Myocyte (in vitro differentiated cells): ENCODE measurements at places on chromosomes 6 and 20. TPM values are rescaled to one million over a fixed set of nuclear protein-coding genes. Genes with fewer than 3 reads are reported as not detected.

The DPPA5 gene
- not detected in 2 replicates for total RNA-seq

The ENPP3 gene
- total RNA-seq, result 0.05 and 0.08 TPM in 2 replicates

The FAM209B gene
- total RNA-seq, result not detected in 2 replicates

The MOCS1 gene
- 12.8 and 14.6 TPM in 2 replicates for total RNA-seq

The DCDC2 gene
- total RNA-seq, result 0.08 and 0.21 TPM in 2 replicates

The HLA-DOB gene
- not detected in 2 replicates for total RNA-seq

The SLC17A2 gene
- 0.16 and 0.21 TPM in 2 replicates for total RNA-seq

The WFDC10B gene
- not detected in 2 replicates for total RNA-seq

The PLN gene
- total RNA-seq, result 0.10 and 1.4 TPM in 2 replicates

The RSPO3 gene
- total RNA-seq, result 0.53 and 0.62 TPM in 2 replicates

The C6orf132 gene
- 0.16 TPM in 2 replicates for total RNA-seq

The CST1 gene
- total RNA-seq, result not detected in 2 replicates

The RIPK1 gene
- 8.9 and 9.8 TPM in 2 replicates for total RNA-seq

The DYNLT1 gene
- 57.3 and 84.8 TPM in 2 replicates for total RNA-seq

DNA sequence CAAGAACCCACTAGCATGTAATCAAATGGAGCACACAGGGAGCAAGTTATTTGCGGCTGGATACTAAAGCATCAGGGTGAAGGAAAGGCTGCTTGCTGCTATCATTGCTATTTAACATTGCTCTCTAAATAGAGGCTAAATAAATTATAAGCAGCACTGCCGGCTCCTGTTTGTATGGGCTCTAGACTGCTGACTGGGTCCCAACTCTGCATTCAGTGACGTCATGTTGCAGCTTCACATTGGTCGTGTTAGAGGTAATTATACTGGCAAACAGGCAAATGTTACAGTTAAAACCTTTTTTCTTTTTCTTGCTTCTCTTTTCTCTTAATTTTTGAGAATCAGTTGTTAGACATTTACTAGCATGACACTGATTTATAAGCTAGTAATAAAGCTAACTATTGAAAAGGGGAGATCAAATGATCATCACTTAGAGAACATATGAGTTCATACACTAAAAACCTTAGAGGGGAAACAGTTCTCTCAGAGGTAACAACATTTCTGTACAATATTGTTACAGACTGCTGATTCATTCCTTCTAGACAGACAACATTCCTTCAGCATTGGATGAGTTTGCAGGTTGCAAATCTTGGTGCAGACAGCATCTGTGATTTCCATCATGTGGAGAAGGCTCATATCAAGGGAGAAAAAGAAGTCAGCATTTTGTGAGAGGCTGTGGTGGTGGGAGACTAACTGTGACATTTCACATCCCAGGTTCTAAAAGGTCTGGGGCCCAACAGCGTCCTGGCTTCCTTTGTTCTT, 15.9 kb downstream of the RFPL4B start:
- no peak for DNase-seq

GRCh38 chr6:12958052-12958706, 241.6 kb downstream of the PHACTR1 start:
- DNase-seq, result peak; percentile 28

- DNase-seq, result peak; percentile 47
Observed at GRCh38 chr6:41278699-41279405, 7.6 kb downstream of the TREM1 start.

DNA sequence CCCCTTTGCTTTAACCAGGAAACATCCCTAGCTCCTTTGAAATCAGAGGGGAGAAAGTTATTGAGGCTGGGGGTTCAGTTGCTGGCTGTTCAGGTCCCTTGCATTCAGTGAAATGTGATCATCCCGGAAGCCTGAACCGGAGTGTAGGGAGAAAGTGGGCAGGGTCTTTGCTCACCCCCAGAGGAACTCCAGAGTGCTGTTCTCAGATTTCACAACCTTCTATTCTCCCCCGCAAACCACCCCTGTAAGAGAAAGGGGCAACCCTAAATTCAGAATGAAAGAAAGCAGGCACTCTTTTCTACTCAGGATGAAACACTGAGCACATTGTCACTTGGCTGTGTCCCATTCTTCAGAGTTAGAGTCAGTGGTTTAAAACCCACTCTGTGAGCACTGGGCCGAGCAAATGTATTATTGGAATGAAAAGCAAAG, 139.8 kb downstream of the KHDC1L start:
- DNase-seq, result peak; percentile 15

- peak; percentile 21 for DNase-seq
Observed at GRCh38 chr6:7542065-7542873, 798 bp downstream of the DSP start.

GRCh38 chr20:10063482-10063881, 28.7 kb downstream of the ANKEF1 start:
- no peak for DNase-seq

GRCh38 chr6:43809417-43810305, 39.6 kb downstream of the VEGFA start:
- peak; percentile 14 for DNase-seq

GRCh38 chr6:135498185-135498841, 773 bp upstream of the AHI1 start:
- DNase-seq, result peak; percentile 90

- no peak for DNase-seq
Observed at GRCh38 chr6:29483186-29483585, 4.6 kb downstream of the MAS1L start.

- no peak for DNase-seq
Observed at GRCh38 chr20:2952766-2953165, 79.5 kb downstream of the PTPRA start.

DNA sequence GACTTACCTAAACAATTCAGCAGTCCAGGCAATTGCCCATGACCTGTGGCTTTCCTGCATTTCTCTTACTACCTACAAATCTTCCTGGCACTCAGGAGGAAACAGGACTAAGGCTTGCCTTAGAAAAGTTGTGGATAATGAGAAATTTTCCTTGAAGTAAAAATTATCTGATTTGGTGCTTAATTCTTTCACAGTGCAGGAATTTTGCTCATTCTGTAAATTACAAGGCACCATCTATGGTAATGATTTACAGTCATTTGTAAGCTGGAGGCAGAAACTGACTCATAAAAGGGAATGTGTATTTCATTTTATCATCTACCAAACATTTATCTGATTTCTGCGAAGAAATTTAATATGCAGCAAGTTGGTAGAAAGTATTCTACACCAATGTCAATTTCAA, 211.5 kb upstream of the FKBP1C start:
- peak; percentile 6 for DNase-seq

GRCh38 chr20:11901127-11901526, 16.6 kb upstream of the BTBD3 start:
- peak; percentile 92 for DNase-seq

- no peak for DNase-seq
Observed at GRCh38 chr6:166570929-166571713, 15.4 kb downstream of the RAMACL start.

GRCh38 chr6:137651591-137652335, 157.6 kb upstream of the OLIG3 start:
- no peak for DNase-seq

DNA sequence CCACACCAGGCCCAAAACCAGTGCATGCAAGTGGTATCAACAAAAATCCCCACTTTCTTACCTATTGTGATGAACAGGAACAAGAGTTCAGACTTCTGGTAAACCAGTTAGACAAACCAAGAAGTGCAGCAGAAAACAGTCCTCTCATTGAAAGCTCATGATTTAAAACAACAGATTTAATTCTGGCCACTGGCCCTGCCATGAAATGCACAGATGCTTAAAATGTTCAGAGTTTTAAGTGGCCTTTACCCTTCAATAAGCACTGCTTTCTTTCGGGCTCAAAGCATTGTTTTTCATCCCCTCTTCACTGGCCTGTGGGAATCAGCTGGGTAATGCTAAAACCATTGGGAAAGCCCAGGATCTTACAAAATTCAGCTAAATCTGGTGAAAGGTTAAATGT, 102.4 kb upstream of the ISM1 start:
- no peak for DNase-seq

GRCh38 chr6:52972989-52973388, 22.1 kb downstream of the GSTA4 start:
- no peak for DNase-seq

DNA sequence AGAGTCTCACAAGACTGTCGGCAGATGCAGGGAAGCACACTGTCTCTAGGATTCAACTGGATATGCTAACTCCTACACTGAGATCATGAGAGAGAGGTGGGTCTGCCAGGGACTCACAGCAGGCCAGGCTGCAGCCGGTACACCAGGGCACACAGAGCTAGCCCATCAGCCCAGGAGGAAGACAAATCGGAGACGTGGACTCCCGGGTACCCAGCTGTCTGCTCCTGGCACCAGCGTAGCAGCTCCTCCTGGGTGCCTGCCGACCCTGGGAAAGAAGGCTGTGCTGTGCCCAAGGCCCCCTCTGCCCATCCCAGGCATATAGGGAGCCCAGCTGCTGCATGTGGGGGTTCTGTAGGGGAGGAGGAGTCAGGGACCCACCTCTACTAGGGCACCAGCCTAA, 7.0 kb downstream of the MICAL1 start:
- DNase-seq, result no peak

- DNase-seq, result no peak
Observed at GRCh38 chr6:73308712-73309534, 45.2 kb downstream of the DPPA5 start.

DNA sequence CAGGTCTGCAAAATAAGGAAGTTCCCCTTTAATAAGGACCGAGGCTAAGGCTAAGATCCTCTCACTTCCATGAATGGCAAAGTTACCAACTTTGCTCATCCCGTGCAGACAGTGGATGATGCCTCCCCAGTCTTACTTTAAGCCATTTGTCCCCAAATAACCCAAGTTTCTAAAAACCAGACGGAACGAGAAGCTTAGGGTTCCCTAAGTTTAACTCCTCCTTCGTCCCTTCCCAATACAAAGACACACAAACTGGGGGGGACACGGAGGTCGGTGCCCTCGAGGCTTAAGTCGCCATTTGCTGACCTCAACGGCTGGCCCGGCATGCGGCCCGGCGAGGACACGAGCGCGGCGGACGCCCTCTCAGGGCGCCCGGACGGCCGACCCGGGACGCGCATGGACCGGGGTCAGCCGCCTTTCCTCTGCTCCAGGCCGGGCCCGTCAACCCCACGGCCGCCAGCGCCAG, 527 bp downstream of the FBXO30 start:
- peak; percentile 66 for DNase-seq

GRCh38 chr6:16948396-16948795, 153.5 kb upstream of the STMND1 start:
- no peak for DNase-seq

GRCh38 chr20:8428988-8429387, 296.9 kb downstream of the PLCB1 start:
- no peak for DNase-seq

DNA sequence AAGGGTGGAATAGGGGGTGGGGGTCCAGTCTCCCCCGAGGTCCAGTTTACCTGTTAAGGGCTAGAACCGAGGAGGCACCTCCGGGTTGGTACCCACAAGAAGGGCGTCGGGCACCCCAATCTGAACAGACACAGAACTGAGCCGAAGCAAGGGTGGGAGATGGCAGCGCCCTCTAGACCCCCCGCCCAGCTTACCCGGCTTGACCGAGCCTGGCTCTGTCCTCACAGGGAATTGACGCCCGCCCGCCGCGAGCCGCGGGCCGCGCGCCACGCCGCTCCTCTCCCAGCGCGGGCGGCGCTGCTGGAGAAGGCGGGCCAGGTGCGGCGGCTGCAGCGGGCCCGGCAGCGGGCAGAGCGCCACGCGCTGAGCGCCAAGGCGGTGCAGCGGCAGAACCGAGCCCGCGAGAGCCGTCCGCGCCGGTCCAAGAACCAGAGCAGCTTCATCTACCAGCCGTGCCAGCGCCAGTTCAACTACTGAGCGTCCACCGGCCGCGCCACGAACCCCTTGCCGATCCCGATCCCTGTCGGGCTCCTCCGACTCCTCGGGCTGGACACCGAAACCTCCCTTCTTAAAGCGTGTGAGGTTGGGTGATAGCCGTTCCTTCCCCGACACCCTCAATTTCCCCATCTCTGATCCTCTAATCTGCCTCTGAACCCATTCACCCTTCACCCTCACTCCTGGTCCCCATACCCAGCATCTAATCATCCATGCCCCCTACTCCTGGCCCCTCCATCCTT, 5.9 kb downstream of the TP53INP2 start:
- DNase-seq, result peak; percentile 47

GRCh38 chr6:134363323-134364039, 45.6 kb upstream of the SGK1 start:
- DNase-seq, result no peak

GRCh38 chr20:1225783-1226654, at the start of gene RAD21L1:
Gene RAD21L1 (plus strand): TSS chr20:1226044. CDS start chr20:1228454, 2,410 bp downstream.
- peak; percentile 68 for DNase-seq

DNA sequence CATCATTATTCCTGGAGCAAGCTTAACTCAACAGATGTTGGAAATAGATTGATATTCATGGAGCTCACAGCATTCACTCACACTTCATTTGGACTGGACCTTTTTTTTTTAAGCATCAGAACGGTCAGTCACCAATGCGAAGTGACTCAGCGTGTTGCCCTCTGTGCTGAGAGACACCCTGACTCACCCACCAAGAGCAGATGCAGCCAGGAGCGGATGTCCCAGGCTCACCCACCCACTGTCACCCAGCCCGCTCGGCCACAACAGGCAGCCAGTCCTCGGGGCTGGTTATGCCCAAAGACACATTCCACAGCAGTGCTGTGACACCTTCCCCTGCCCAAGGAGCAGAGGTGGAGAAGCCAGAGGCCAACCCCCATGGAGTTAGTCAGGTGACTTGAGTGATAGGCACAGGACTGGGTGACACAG, 15.7 kb downstream of the RNASET2 start:
- DNase-seq, result peak; percentile 90

- no peak for DNase-seq
Observed at GRCh38 chr6:40383348-40384115, 203.6 kb downstream of the LRFN2 start.

- DNase-seq, result no peak
Observed at GRCh38 chr20:35174458-35175216, 2.8 kb downstream of the PROCR start.

DNA sequence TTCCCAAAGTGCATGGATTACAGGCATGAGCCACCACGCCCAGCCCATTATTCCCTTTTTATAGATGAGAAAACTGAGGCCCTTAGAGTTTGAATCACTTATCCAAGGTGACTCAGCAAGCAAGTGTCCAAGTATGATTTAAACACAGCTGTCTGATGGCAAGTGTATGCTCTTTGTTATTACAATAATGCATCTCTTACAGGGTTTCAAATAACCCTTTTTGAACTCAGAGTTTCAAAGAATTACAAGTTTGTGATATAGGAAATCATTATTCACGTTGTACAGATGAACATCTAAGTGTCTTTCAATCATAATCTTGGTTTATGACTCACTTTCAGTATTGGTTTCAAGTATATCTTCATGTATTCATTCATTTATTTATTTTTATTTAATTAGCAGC, 63.0 kb downstream of the CD83 start:
- DNase-seq, result no peak
